Fibroblast of the aortic adventitia (primary cell): ENCODE measurements at places on chromosomes 2 and 18. TPM values are rescaled to one million over a fixed set of nuclear protein-coding genes. Genes with fewer than 3 reads are reported as not detected.

DNA sequence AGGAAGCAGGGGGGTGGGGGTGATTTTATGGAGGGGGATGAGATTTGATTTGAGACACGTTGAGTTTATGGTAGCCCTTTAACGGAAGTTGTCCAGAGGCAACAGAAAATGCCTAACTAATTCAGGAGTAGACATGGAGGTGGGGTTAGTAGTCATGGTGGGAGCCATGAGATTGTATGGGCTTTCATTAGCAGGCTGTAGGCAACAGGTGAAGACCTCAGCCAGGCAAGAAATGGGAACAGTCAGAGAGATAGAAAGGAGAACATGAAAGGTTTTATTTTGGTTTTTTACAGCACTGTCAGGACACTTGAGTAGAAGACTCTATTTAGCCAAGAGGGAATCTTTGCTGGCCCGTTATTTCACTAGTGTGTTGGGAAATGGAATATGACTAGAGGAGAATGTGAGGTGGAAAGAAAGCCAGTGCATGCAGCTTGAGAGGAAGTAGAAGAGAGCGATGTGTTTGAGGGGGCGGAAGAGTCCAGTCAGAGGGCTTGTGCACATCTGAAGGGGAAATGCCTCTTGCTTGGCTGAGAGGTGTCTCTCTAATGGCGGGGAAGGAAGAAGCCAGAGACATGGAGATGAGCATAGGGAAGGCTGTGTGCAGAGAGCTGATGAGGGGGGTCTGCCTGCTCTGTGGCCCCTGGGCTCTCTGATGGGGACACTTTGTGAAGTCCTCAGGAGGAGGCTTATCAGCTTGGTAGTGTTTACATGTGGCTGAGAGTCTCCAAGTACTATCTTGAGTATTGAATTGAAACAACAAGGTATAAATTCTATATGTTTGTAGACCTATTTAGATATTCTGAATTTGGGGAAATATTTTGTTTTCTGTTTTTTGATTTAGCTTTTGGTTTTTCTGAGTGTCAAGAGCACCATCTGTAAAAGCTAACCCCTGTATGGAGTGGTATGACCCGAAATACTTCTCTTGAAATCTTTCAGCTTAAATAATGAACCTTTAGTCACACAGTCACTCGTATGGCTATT lies 66.9 kb upstream of the ITM2C start:
- DNase-seq = no peak

- DNase-seq = peak; percentile 17
Measured at GRCh38 chr2:143433251-143433650, 304.0 kb downstream of the ARHGAP15 start.

The KCNG2 gene
- not detected in 2 replicates for total RNA-seq

DNA sequence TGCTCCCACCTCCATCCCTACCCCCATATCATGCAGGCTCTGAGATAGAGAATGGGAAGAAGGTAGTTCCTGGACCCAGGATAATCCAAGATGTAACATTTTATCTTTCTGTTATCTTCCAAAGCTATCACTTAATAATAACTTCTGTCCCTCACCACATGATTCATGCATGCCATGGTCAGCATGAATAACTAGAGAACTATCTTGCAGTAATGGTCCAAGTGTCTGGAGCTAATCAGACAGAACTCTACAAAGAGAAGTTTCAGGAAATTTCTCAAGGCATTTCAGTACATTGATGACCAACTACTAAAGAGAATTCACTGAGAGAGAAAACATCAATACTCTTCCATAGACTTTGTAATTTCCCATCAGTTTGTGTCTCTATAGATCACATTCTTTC lies 1469.7 kb upstream of the PIK3C3 start:
- DNase-seq = no peak

DNA sequence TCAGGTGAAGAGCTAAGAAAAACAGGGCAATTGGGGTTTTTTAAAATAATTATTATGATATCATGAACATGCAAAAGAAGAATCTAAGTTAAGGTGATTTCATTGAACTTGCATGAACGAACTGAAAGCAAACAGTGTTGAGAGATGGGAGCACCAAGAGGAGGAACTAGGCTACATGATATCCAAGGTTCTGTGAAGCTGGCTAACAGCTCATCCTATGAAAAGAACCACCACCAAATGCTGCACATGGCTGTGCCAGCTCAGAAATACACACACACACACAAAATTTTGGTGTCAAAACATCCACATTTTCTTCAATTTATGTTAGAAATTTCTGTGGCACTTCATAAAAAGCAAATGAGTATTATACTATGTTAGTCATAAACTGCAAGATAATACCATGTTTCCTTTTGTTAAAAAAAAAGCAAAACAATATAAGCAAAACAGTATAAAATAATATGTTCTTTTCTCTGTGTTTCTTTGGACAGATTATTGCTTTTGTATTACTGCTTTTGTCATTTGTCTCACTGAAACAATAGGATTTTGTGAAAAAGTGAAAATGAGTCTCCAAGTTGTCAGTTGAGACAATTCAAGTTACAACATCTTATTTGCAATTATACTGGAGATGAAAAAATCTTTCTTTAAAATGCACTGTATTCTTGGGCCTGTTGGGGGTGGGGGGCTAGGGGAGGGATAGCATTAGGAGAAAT lies 12.6 kb upstream of the TTC32 start:
- no peak for DNase-seq

The EVA1A gene
- 25.2 and 28.1 TPM in 2 replicates for total RNA-seq

DNA sequence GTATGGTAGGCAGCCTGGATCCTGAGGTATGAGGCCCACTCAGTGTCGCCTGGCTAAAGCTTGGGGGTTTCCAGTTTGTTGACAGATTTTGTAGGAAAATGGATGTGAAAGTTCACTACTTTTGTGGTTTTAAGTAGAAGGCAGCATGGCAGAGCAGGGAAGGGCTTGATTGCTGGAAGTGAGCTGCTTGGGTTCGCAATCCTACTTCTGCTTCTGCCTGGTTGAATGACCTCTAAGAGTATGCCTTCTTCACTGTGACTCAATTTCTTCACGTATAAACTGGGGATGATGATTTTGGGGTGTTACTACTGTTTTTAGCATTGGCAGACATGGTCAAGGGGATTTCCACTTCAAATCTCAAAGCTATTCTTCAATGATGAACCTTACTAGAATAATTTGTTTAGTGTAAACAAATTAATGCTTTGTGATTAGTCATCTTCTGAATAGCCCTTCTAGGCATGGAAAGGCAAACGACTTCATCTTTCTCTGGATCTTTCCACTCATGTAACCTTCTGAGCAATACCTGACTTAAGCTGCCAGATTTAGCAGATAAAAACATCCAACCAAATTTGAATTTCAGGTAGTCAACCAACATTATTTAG lies 13.2 kb downstream of the BMP10 start:
- DNase-seq = no peak

The CHRND gene
- total RNA-seq = not detected in 2 replicates

- no peak for DNase-seq
Measured at GRCh38 chr18:55290898-55291297, 297.1 kb downstream of the TCF4 start.

- DNase-seq = no peak
Measured at GRCh38 chr2:120630031-120630701, 105.5 kb upstream of the GLI2 start.

The GPC1 gene
- 44.7 and 69.6 TPM in 2 replicates for total RNA-seq

- no peak for DNase-seq
Measured at GRCh38 chr2:161070693-161071479, 89.3 kb upstream of the TANK start.

- DNase-seq = peak; percentile 70
Measured at GRCh38 chr18:59885579-59886163, 14.1 kb upstream of the PMAIP1 start.

DNA sequence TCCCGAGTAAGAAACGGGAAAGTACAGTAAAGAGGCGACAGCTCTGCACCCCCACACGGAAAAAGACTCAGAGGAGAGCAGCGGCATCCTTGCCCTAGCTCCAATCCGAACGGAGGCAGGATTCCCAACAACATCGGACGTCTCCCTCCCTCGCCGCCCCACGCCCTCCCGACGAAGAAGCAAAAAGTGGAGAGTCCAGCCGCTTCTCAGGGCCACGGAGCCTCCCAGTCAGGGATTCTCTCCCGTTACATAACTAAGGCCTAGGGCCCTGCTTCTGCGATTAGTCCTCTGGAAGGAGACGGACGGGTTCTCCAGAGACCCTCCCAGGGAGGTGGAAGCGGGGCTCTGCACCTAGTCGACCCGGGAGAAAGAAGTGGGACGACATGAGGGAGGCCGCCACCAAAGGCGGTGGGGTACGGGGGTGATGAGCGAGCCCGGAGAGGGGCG lies 587 bp downstream of the SUMO1 start:
- DNase-seq = peak; percentile 52

- no peak for DNase-seq
Measured at GRCh38 chr2:179579800-179580199, 281.6 kb downstream of the ZNF385B start.

The UBXN4 gene
- total RNA-seq = 55.1 and 81.8 TPM in 2 replicates

The RFTN2 gene
- total RNA-seq = 6.4 and 16.4 TPM in 2 replicates

DNA sequence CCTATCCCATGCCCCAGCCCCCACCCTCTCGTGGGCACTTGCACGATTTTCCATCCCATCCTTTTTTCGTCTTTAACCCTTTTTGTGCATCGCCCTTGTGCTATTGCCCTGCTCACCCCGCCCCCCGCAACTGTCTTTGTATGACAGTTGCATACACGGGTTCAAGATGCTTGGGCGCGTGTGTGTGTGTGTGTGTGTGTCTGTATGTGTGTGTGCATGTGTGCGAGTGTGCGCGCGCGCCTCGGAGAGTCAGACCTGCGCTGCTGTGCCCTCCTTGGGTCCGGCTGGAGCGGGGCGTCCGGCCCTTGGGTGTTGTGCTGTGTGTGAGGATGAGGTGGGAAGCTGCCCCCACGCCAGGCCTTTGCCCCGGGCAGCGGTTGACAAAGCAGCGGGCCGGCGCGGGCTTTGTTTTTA lies 230.7 kb downstream of the HAUS1 start:
- no peak for DNase-seq

DNA sequence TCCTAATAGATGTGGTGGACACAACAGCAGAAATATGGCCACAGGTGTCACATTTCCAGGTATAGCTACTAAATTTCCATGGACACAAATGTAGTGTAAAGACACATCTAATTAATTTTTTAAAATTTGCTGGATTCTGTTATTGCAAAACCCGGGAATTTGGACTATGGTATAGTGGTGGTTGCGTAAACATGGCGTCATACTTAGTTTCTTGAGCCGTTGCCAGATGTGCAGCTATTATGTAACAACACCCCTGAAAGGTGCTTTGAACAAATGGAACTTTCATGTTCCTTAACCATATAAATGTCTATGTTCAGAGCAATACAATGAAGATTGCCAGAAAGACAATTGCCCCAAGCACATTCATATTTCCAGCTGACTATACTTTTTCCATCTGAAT lies 85.9 kb downstream of the HRH4 start:
- DNase-seq = no peak

- DNase-seq = no peak
Measured at GRCh38 chr18:70663141-70663540, 374.3 kb downstream of the SOCS6 start.

- DNase-seq = no peak
Measured at GRCh38 chr18:12281861-12282260, 26.2 kb upstream of the TUBB6 start.

The TUBA3E gene
- total RNA-seq = not detected in 2 replicates

The PEX13 gene
- 13.7 and 26.8 TPM in 2 replicates for total RNA-seq
